ENCODE measurements at places on chromosomes 16 and 17.

DNA sequence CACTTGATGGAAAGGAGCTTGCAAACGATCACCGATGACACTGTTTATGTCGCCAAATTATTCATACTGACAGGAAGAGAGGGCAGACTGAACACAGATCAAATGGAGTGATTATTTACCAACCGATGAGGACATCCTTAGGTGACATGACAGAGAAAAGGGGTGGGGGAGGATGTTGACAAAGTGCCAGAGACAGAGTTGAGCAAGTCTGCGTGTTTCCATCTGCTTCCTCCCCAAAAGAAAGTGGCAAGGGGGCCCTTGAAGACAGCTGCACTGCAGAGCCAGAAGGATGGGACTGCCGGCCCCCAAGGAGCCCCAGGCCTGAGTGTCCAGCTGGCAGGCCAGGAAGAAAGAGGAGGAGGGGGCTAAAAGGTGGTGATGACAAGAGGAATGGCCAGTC lies 191.0 kb upstream of the RPL38 start:
- DNase-seq, result peak; percentile 18

GRCh38 chr16:4182581-4183236 lies 59.2 kb downstream of the SRL start:
- no peak for DNase-seq

- DNase-seq, result no peak
These were observed 23.8 kb downstream of the LITAF start for GRCh38 chr16:11562941-11563340.

GRCh38 chr17:82789051-82789592 lies 37.3 kb downstream of the TBCD start:
- DNase-seq, result no peak

GRCh38 chr16:11007714-11008280 lies 63.4 kb downstream of the CLEC16A start:
- no peak for DNase-seq

DNA sequence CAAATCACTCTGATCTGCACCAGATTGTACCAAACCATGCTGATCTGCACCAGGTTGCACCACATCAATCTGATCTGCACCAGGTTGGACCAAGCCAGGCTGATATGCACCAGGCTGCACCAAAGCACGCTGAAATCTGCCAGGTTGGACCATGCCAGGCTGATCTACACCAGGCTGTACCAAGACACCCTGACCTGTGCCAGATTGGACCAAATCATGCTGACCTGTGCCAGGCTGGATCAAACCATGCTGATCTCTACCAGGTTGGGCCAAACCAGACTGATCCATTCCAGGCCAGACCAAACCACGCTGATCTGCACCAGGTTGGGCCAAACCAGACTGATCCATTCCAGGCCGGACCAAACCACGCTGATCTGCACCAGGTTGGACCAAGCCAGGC lies 15.5 kb downstream of the QRICH2 start:
- no peak for DNase-seq

DNA sequence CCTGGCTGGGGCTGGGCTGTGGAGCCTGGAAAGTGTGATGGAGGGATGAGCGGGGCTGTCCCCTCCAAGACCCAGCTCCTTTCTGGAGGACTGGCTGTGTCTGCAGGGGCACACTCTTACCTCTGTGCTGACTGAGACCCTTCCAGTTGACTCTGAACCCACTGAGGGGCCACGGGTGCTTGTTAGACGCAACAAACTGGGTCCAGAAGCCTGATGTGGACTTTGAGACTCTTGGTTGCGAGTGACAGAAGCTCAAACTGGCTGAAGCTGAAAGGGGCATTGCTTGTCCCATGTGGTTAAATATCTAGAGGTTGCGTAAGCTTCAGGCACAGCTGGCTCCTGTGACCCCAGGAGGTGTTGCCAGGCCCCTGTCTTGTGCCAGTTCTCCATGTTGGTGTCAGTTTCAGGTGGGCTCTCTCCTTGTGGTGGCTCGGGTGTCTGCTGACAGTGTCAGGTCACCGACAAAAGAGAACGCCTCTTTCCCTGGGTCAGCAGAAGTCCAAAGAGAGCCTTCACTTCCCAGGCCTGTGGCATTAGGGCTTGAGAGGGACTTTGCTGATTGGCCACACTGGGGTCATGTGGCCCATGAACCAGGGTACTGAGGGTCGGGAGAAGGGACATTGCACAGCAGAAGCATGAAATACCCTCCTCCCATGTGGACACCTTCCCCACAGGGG lies 16.7 kb downstream of the ADCY7 start:
- DNase-seq, result no peak

- no peak for DNase-seq
These were observed 60.4 kb upstream of the MRC2 start for GRCh38 chr17:62566996-62567578.

DNA sequence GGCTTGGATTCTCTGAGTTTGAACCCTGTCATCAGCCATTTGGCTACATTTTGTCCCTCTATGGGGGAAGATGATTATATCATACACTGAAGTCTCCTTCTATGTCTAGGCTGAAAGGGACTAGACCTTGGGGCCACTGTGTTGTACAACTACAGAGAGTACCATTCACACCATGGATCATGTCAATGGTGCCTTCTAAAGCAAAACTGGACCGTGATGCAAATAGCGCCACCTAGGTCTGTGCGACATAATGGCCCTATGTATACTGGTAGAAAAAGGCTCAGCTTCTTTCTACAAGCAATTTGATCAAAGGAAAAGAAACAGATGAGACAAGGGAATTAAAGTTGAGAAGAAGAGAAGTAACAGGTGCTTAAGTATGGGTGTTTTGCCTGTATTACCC lies 100.7 kb downstream of the LYRM1 start:
- DNase-seq, result peak; percentile 11

DNA sequence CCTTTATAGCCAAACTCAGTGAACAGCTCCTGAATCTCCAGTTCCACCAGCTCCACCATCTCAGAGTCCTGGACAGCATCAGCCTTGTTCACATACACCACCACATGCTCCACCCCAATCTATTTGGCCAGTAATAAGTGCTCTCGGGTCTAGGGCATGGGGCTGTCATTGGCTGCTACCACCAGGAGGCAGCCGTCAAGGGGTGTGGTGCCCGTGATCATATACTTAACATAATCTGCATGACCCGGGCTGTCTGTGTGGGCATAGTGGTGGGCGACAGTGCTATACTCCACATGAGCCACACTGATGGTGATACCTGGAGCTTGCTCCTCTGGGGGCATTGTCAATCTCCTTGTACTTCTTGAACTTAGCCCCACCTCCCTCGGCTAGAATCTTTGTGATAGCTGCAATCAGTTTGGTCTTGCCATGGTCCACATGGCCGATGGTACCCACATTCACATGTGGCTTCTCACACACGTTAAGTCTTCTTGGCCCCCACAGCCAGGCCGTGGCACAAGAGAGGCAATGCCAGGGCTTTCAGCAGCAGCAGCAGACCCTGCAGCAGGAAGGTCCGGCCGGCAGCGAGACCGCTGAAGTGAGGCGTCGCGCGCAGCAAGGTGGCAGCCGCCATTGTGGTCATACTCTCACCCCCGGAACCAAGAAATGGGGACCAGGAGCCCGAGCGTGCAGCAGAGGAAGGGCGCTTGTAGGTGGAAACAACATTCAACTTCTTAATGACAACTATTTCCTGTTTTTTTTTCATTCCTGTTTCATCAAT lies 210.3 kb upstream of the WSB1 start:
- DNase-seq, result no peak

DNA sequence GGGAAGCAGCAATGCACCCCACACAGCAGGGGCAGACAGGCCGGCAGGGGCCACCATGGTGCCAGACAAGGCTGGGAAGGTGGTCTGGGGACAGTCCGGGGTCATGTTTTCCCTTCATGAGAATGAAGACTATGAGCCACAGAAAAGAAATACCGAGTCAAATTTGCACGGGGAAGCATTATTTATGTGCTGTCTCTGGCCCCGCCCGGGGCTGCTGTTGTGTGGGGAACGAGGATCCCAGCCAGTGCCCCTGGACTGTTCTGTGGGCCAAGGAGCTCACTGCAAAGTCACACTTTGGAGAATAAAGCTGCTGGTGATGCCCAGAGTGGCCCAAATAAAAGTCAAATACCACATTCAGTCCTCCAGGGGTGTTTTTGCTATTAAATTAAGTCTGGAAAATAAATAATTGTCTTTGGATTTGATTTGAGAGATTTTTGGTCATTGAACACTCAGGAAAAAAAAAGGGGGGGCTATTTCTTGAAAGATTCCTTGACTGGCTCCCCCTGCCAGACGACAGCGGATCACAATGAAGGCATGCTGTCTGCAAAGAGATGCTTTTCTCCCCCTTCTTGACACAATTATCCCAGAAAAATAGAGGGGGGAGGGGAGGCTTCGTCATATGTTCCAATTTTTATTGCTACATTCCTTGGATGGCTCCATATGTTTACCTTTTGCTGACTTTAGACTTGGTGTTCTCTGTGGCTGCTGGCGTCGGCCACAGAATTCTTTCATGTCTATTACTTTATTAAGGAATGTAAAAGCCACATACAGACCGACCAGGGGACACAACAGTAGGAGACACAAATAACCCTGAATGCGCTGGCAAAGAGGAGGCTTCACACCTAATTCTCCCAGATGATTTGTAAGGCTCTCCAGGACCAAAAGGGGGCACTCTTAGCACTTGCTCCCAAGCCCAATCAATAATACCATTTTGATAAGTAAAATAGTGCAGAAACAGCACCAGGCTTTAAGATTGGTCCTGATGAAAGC lies 27.1 kb upstream of the ANKFN1 start:
- DNase-seq, result no peak

- DNase-seq, result no peak
These were observed 20.7 kb upstream of the TVP23A start for GRCh38 chr16:10839279-10839666.

- DNase-seq, result no peak
These were observed 9.0 kb upstream of the CD79B start for GRCh38 chr17:63941162-63941561.

Measured in stimulated activated CD4-positive, alpha-beta T cell treated with anti-CD3 and anti-CD28 coated beads, Interleukin-4, amount 100 ng/mL, for 48 hours (primary cell).